Hepatic stellate cell (primary cell): ENCODE measurements at places on chromosomes 6 and 20.

GRCh38 chr6:119479860-119480655, 130.5 kb upstream of the MAN1A1 start:
- no peak for DNase-seq

- no peak for DNase-seq
Observed at GRCh38 chr6:10613723-10614122, 80.7 kb downstream of the C6orf52 start.

DNA sequence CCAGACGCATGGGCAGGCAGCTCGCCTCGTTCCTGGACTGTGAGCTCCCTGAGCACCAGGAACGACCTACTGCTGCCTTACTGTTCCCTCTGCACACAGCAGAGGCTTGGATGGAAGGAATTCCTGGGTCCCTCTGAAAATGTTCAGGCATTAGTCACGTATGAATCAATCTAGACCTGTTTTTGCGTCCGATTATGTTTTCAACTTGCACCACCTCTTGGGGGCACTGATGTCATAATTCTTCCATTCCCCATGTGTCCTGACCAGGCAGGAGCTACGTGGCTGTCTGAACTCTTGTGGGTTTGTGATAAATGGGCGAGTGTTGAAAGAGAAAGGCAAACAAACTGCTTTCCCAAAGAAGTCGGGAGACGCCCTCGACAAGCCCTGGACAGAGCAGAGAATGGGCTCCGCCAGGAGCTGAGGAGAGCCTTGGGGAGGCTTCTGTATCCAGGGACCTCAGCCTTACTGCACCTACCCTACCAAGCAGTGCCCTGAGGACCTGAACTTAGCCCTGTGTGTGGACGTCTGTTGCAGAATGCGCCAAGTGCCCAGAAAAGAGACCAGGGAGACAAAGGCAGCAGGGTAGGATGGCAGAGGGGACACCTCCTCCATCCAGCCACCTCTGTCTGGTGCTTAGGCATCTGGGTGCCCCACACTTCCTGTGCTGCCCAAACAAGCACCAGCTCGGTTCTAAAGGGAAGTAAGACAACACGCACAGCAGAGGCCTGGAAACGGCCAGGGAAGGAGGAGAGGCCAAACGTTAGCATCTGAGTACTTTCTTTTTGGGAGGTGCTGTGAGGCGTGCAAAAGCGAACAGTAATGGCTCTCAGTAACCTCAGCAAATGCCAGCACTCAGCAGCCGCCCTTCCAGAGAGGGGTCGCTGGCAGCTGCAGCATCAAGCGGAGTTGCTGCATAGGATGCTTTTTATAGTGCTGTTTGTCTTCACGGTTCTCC, 124.2 kb downstream of the LY86 start:
- peak; percentile 70 for DNase-seq

DNA sequence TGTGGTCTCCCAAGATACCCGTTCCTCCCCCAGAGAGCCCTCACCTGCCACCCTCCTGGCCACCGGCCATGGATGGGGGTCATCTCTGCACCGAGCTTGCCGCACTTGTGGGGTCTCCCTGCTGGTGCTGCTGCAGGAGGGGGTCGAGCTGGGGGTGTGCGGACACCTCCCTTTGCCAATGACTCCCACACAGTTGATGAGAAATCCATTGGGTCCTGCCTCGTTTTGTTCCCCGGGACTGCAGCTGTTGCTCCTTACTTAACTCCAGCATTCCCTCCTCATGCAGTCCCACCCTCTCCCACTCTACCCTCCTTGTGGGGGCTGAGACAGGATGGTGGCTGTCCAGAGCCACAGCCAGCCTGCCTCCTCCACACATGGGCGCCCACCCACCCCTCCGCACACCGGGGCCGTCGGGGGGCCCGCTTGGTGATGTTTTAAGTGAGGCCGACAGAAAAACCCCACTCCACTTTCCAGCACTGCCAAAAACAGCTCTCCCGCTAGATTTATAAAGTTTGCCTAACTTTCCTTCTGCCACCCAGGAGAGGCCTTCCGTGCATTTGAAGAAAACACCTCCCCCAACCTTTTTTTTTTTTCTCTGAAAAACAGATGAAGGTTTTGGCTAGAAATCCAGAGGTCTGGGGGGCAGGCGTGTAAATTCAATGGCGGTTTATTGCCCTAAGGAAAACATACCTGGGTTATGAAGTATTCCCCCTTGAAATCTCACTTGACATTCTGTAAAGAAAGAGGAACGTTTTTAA, 53.5 kb upstream of the APCDD1L start:
- DNase-seq = no peak

DNA sequence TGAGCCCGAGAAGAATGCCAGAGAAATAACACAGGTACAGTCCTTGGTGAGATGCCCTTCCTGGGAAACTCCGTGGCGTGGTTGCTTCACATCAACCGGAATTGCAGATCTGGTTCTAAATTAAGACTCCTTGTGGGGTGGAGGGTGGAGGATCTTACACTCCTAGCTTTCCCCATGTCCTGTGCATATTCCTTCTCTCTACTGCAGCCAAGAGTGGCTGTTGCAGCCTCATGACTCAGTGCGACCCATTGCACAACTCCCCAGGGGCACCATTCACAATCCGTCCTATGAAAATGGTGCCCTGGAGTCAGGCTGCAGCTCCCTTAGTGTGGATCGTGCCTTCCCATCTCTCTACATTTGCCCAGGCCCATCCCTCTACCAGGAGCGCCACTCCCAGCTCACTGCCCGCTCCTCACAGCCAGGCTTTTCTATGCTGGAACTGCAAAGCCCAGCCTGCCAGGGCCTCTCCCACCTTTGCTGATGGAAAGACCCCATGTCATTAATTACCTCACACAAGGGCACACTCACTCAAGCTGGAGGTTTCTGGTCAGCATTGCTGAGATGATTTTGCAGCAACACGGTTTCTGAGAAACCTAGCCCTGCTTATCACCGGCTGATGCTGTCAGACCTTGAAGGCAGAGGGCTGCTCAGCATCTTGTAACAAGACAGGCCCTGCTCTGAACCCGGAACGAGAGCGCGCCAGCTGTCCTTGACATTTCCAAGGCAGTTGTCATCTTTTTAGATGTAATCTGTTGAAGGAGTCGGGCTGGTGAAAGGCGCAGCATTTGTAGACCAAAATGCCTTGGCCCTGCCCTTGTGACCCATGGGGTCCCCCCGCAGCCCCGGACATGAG, 39.7 kb downstream of the SIRPA start:
- DNase-seq = peak; percentile 94

DNA sequence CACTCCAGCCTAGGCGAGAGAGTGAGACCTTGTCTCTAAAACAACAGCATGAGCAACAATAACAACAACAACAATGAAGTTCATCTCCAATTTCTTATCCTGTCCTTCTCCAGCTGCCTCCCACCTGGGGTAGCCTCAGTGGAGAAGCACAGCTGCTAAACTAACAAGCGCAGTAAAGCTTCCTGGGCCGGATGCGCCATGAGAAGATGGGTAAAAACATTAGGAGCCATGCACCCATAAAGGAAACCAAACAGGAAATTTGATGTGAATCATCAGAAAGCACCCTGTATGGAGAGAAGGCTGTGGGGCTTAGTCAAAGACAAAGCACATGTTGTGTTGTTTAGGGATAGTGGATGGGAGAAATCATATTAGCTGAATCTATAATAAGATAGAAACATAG, 61.1 kb upstream of the CCN6 start:
- DNase-seq = no peak

DNA sequence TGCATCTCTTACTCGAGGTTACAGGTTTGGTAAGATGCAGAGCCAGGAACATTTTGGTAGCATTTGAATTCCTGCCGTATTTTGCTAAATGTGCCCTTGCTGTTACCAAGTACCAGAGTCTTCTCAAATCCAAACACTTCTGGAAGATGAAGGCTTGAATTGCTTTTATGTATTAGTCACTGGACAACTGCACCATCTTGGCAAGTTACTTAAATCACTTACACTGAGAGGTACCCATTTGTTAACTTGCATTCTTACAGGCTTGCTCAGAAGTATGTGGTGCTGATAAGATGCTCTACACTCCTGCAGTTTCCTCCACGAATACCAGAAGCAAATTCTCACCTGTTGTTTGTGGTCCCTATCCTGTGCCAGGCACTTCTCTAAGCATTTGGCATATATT, 12.7 kb downstream of the IL22RA2 start:
- no peak for DNase-seq

GRCh38 chr6:118876814-118877213, 17.1 kb upstream of the ASF1A start:
- DNase-seq = peak; percentile 41

DNA sequence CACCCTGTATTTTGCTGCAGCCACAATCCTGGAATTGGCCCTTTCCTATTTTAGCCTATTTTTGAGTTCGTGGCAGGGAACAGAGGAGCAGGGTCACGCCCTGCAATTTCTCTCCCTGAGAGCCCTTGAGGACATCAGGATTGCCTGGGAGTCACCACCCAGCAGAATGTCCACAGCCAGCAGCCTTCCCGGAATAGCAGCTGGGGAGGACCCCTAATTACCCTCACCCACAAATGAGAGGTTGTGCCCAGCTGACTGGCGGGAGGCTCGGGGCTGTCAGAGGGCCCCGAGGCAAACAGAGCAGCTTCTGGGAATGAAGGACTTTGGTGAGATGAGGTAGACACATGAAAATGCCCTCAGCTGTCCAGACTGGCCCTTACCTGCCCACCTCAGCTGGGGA, 165.1 kb downstream of the PREX1 start:
- no peak for DNase-seq

DNA sequence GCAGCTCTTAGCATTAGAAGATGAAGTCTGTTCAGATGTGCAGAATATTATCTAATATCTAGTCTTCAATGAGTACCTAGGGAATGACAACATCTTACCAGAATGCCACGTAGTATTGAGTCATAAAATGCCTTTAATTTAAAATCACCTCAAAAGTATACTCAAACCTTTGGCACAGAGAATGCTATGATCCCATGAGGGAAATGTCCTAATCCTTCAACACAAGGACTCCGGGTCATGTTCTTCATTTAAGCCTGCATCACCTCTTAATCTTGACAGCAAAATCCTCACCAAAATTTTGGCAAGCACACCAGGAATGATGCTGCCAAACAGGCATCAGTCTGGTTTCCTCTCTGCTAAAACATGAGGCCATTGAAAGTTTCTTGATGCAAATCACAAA, 23.6 kb upstream of the MARCKS start:
- DNase-seq = no peak

GRCh38 chr6:66553441-66553840, 846.4 kb upstream of the EYS start:
- no peak for DNase-seq

- DNase-seq = no peak
Observed at GRCh38 chr20:62429455-62430310, 2.3 kb upstream of the RBBP8NL start.

DNA sequence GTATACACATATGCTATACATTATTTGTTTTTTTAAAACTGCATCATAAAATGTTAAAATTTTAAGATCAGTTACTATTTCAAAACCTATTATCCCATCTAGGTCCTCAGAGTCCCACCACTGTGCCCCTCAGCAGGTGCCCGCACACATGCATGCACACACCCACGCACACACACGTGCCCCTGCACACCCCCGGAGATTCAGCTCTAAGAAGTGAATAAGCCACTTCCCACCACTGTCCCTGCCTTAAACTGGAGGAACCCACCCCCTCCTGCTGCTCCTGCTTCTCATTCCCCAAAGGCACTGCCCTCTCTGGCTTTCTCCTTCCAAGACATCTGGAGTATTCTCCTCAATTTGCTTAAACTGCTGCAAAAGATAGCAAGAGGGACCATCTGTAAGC, 5.4 kb upstream of the FAM210B start:
- DNase-seq = no peak

DNA sequence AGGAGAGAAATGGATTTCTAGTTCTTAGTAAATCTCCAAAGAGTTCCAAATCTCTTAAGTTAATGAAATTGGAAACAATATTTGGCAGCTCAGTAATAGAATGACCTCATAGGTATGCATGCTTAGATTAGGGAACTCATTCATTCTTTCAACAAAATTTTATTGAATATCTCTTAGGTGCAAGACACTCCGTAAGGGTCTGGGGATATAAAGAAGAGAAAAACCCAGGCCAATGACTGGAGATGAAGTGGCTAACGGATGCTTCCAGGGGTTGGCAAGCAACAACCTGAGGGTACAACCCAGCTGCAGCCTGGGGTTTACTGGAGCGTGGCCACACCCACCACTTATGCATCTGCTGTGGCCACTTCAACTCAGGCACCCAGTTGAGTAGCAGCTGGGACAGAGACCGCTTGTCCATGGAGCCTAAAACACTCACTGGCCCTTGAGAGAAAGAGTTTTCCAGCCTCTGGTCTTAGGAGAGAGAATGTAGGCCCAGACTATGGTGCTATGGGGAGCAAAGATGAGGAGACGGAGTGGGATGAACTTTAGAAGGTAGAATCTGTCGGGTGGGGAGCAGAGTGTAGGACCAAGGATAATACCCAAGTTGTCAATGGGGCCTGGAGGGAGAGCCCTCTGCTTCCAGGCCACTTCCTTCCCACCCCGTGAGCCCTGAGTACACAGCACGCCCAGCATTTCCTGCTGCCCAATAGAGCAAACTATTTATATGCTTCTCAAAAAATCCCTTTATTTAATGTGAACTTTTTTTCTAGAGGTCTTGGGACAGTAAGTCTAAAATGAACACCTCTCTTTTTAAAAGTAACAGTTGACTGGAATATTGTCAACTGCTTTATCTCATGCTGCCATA, 46.8 kb upstream of the PXDC1 start:
- DNase-seq = no peak

DNA sequence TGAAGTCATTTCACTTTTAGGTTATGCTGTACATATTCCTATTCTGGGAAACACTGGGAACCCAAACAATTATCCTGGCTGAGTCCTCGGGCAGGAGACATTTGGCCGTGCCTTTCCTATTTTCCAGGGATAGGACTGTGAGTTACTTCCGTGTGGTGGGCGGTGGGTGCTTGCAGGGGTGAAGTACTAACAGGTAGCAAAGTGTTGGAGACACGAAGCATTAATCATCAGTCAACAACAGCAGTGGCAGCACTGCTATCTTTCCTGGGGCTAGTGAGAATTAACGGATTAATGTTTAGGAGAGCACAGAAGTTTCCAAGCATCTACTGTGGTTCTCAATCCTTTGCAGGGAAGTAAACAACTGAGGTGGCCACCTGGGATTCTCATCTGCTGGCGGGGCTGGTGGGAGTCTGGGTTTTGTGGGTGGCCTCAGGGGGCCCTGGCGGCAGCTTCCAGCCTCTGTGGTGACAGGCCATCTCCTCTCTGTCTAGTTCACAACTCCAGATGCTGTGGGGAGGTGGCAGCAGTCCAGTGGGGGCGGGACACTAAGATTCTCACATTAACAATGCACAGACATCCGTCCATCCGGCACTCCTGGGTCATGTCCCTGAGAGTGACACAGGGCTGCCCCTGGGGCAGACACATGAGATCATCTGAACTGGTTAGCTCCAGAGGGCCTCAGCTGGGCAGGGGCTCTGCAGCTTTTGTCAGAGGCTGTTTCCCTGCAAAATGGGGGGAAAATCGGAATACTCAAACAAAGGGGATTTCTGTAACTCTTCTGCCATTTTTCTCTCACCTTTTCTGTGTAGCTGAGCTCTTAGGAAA, 90.9 kb downstream of the GJA10 start:
- DNase-seq = peak; percentile 8
